HFFc6 (cell line): ENCODE measurements at places on chromosomes 1 and 21. TPM values are rescaled to one million over a fixed set of nuclear protein-coding genes. Genes with fewer than 3 reads are reported as not detected.

Gene TMEM200B
- 13.5 to 14.4 TPM (median 13.6 TPM) in 3 replicates for total RNA-seq

Gene ENSA
- 124 to 132 TPM (median 124 TPM) in 3 replicates for total RNA-seq

DNA sequence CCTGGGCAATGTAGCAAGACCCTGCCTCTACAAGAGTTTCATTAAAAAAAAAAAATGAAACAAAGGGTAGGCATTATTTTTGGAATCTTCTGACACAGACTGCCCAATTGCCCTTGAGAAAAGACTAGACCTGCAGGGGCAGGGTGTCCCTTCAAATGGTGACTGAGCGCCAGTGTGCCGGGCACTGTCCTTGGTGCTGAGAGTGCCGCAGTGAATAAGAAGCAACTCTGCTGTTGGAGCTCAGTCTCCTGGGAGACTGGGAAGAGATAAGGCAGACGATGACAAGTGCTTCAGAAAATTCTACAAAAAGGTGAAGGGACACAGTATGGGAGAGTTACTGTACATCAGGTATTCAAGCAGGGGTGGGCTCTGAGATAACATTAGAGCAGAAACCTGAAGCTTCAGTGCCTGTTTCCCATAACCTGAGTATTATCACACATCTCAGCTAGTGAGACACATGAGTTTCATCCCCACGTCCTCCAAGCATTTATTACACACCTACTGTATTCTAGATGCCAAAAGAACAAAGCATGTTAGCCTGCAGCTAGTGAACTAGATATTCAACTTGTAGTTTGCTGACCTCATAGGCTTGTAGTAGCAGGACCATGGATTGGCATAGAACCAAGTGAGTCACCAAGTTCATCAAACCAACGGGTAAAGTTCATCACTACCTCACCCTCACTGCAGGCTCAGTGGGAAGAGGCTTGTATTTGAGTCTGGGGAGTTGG lies 18.4 kb upstream of the RPL11 start:
- H3K36me3 ChIP-seq, result no peaks in the 10 kb centered on the region
- H3K27me3 ChIP-seq, result peaks cover 21% of the 10 kb centered on the region
- no peak overlapping the region for H3K4me3 ChIP-seq
- no peak overlapping the region for H3K27ac ChIP-seq
- no peaks in the 10 kb centered on the region for H3K4me1 ChIP-seq
- DNase-seq, result peak; percentile 36

GRCh38 chr1:230867101-230867902 lies 1.0 kb downstream of the C1orf198 start:
- H3K36me3 ChIP-seq, result peaks cover 34% of the 10 kb centered on the region
- H3K27me3 ChIP-seq, result peaks cover 2% of the 10 kb centered on the region; the same call in 1 of the 2 replicates
- H3K4me3 ChIP-seq, result peak overlapping the region; percentile 93
- peak overlapping the region; percentile 86 for H3K27ac ChIP-seq
- peaks cover 60% of the 10 kb centered on the region for H3K4me1 ChIP-seq
- peak; percentile 26 for DNase-seq

DNA sequence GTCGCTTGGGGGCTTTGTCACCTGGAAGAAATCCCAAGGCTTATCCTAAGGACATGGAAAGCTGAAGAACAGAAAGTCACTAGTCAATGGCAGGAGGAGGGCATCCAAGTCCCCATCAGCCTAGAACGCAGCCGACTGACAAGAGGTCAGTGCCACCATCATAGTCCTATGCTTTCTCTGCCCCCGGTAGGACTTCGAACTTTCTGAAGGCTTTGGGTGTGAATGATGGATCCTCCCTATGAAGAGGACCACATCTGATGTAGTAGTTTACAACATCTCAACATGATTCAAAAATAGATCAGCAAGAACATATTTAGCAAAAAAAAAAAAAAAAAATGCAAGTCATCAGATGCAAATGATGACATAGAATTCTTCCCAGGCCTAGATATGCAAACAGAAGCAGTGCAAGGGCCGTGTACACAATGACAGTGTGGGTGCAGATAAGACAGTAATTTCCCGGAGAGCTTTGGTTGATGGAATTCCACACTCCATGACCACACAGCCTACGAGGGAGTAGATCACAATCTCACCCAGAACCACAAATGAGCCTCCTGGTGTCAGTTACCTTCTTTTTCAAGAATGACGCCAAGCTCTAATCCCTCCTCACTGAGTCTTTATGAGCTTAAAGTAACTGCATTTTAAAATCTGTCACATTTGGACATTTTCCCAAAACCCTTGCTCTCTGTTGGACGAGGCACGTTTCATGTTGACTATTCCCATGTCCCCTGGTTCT lies 88.2 kb downstream of the PSMG1 start:
- peaks cover 16% of the 10 kb centered on the region for H3K4me1 ChIP-seq
- no peak overlapping the region for H3K4me3 ChIP-seq
- peaks cover 10% of the 10 kb centered on the region for H3K27me3 ChIP-seq
- peak; percentile 70 for DNase-seq
- peak overlapping the region; percentile 54 for H3K27ac ChIP-seq

DNA sequence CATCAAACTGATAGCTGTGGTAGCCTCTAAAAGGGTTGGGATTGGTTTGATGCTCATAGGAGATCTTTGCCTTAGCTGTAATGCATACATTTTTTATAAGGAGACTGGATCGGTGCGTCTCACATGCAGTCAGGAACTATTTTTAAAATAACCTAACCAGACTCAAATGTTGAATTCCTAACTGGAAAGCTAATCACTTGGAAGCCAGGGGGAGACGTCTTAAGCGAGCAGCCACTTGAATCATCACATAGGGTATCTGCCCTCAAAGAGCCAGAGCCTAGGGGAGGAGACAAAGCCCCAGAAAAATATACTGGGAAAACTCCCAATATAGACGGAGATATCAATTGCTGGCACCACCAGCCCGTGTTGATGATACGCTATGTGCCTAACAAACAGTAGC lies 61.7 kb upstream of the PUM1 start:
- H3K4me1 ChIP-seq, result peaks cover 9% of the 10 kb centered on the region
- H3K36me3 ChIP-seq, result no peaks in the 10 kb centered on the region
- peaks cover 6% of the 10 kb centered on the region for H3K27me3 ChIP-seq
- peak; percentile 18 for DNase-seq

DNA sequence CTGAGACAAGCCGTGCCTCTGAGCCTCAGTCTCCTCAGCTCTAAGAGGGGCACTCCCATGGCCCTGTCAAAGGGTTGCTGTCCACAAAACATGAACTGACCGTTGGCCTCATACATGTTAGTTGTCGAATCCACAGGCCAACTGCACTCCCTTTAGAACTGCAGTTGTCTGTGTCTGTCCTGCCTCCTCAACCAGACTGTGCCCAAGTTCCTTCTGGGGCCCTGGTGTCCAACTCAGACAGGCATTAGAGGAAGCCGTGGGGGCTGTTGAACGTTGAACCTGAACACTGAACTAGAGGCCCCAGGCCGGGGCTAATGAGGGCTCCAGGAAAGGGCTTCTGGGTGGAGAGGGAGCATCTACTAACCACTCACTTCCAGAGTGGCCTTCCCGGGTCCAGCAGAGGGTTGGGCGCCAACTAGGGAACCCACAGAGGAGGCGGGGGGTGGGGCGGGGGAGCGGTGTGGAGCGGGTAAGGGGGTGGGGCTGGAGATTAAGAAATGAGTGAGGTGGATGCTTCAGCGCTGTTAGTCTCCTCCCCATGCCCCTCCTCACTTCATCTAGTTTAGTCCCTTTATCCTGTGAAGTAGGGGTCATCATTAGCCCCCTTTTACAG lies at the start of gene RAB42:
Gene RAB42, plus strand, starts transcription at position 558 of the 613 bp plus-strand sequence. CDS start 247 bp downstream, outside the sequence.
- no peaks in the 10 kb centered on the region; the same call in 1 of the 2 replicates for H3K36me3 ChIP-seq
- peaks cover 8% of the 10 kb centered on the region; the same call in 1 of the 2 replicates for H3K27me3 ChIP-seq
- H3K4me1 ChIP-seq, result no peaks in the 10 kb centered on the region
- peak within 1 kb of the TSS; percentile 67 for H3K4me3 ChIP-seq
- DNase-seq, result no peak

- peaks cover 3% of the 10 kb centered on the region for H3K27me3 ChIP-seq
- H3K4me1 ChIP-seq, result peaks cover 15% of the 10 kb centered on the region
- H3K27ac ChIP-seq, result no peak overlapping the region; the same call in 1 of the 2 replicates
- H3K4me3 ChIP-seq, result no peak overlapping the region
- DNase-seq, result peak; percentile 20
These were observed 180.8 kb downstream of the C1orf21 start for GRCh38 chr1:184567637-184568036.

- no peaks in the 10 kb centered on the region for H3K27me3 ChIP-seq
- no peak overlapping the region for H3K27ac ChIP-seq
- peaks cover 11% of the 10 kb centered on the region; the same call in 1 of the 2 replicates for H3K36me3 ChIP-seq
These were observed 31.1 kb downstream of the ERI3 start for GRCh38 chr1:44323947-44324346.

DNA sequence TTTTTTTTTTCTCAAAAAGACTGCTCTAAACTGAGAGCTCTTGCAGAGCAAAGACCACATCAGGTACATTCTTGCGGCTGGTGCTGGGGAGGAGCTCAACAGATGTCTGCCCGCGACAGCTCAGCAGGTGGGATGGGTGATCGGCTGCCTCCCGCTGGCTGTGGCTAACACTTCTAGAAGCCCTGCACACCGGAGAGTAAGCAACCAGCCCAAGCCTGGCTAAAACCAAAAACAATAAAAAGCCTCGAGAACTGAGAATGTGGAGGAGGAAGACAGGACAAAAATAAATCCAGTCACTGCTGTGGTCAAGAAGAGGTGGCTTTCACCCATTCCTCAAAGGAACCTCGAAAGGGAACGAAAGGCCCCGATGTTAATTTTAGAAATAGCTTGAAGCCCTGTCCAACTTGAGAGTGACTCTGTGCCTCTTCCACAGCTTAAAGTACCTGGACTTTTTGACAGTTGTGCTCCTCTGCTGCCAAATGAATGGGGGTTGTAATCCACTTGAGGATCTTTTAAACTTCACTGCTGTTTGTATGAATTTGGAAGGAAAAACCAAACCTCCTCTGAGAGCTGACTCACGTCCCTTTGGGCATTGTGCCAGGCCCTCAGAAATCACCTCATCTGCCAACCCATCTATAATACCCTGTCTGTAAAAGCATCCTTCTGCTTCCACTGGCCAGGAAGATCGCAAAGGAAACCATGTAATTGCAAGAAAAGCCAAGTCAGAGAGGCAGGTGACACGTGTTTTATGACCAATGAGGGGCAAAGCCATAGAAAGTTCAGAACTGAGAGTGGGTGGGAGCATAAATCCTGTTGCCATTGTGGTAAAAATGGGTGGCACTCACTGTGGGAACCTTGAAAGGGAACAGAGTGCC lies 78.6 kb downstream of the KCNN3 start:
- no peak overlapping the region for H3K27ac ChIP-seq
- no peak for DNase-seq
- no peaks in the 10 kb centered on the region for H3K4me1 ChIP-seq
- no peaks in the 10 kb centered on the region for H3K36me3 ChIP-seq

DNA sequence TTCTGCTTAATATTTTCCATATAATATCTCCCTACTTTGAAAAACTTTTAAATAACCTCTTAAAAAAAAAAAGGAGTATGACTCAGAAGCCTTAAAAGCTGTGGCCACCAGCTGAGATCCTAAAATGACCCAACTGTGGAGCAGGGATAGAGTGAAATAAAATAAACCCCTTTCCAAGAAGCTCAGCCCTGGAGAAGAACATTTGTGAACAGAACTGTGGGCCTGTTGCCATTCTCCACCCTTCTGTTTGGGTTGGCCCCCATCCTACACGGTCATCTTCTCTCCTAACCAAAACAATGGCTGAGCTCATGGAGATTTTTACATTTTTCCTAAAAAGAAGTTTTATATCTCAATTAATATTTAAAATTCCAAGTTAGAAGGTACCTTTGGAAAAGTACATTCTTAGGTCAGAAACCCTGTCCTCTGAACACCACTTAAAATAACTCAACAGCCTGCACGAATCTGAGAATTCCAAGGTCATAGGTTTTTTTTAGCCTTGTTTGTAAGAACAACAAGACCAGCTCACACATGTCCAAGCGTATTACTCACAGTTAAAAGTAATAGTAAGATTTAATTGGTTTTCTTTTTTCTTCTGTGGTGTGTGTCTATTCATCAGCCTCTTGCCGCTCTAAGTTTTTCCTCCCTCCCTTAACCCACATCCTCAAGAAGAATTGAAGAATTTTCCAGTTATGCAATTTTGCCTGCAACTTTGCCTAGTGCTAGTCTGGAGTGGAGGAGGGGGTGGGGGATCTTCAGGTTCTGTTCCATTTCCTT lies 107.7 kb upstream of the ERRFI1 start:
- no peaks in the 10 kb centered on the region for H3K27me3 ChIP-seq
- H3K27ac ChIP-seq, result peak overlapping the region; percentile 52
- H3K4me3 ChIP-seq, result peak overlapping the region; percentile 82
- H3K4me1 ChIP-seq, result peaks cover 57% of the 10 kb centered on the region
- peak; percentile 68 for DNase-seq

DNA sequence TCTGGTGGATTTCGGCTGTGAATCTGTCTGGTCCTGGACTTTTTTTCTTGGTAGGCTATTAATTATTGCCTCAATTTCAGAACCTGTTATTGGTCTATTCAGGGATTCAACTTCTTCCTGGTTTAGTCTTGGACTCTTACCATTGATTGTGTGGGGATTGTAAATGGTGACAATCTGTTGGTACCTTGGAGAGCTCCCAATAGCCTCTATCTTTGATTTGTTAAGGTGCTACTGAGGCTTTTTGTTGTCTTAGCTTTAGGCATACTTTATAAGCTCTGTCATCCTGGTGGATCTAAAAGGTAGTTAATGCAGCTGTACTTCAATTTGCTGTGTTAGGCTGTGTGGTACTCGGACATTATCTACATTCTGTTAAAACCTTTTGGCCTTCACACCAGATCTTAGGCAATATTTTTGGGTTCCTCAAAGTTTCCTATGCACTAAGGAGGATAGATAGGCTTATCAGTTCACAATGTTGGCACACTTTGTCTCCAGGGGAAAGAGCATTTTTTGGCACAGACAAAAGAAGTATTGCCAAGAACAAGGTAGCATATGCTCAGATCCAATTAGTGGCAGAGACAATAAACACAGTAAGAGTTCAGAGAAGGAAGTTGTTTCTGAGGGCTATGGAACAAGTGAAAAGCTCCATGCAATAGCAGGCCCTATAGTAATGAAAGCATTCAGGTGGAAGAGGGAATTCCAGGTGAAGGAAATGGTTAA lies 230.4 kb downstream of the PDE4B start:
- no peaks in the 10 kb centered on the region for H3K36me3 ChIP-seq
- no peak overlapping the region for H3K27ac ChIP-seq
- H3K27me3 ChIP-seq, result no peaks in the 10 kb centered on the region
- DNase-seq, result no peak
- H3K4me3 ChIP-seq, result no peak overlapping the region
